KBM-7 (cell line): ENCODE measurements at places on chromosomes 16 and 17.

GRCh38 chr17:82598256-82599119 lies 49.8 kb downstream of the WDR45B start:
- DNase-seq, result no peak

DNA sequence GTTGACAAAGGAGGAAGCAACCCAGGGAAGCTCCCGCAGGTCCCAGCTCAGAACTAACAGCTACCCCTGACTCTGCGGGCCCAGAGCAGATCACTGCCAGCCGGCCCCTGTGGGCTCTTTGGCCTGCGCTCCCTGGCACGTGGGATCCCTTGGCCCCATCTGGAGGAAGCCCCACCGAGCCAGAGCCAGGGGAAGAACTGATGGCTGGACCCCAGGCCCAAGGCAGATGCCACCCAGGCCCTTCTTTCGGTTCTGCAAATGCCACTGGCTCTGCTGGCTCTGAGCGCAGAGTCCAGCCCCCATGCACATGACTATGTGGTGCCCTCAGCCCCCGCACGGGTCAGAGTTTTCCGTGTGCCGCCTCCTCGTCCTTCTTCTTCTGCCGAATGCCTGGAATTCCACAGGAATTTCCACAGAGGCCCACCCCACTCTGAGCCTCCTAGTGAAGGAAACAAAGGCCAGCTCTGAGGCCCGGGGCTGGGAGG lies 35.8 kb upstream of the SNN start:
- DNase-seq, result no peak

- no peak for DNase-seq
Measured at GRCh38 chr17:49910094-49910857, 58.7 kb upstream of the DLX4 start.

DNA sequence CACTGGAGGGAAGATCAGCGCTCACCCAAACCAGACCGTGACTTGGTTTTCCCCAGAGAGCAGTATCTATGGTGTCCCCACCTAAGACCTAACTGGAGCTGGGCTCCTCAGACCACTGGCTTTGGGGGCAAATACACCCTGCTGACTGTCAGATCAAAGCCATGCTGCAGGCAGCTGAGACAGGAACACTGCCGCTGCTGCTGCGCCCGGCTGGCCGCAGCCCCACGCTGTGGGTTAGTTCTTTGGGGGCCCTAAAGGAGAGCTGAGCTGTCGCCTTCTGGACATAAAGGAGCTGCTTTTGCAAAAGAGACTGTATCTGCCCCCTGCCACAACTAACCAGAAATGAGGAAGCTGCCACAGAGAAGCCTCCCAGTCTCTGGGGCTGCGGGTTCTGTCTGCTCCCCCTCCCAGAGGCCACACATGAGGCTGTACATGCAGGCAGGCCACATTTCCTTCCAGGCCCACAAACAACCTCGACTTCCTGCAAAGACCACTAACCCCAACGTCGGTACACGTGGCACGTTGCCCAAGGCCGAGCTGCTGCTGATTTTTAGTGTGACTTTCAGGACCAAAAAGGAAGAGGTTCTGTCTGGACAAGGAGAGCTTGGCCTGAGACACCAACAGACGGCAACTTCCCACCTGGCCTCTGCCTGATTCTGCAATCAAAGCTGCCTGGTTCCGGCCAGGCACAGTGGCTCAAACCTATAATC lies 18.2 kb upstream of the ABR start:
- DNase-seq, result peak; percentile 100

DNA sequence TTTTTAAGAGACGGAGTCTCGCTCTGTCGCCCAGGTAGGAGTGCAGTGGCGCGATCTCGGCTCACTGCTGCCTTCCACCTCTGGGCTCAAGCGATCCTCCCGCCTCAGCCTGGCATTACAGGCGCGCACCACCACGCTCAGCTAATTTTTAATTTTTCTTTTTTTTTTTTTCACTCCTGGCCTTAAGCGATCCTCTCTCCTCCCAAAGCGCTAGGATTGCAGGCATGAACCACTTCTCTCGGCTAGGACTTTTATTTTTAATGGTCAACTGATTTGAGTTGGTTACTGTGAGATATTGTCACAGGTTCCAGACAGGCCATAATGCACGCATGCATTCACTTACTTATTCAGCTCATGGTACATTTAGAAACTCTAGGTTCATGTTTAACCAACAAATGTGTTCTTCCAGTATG lies 888 bp downstream of the PIGW start:
- no peak for DNase-seq

DNA sequence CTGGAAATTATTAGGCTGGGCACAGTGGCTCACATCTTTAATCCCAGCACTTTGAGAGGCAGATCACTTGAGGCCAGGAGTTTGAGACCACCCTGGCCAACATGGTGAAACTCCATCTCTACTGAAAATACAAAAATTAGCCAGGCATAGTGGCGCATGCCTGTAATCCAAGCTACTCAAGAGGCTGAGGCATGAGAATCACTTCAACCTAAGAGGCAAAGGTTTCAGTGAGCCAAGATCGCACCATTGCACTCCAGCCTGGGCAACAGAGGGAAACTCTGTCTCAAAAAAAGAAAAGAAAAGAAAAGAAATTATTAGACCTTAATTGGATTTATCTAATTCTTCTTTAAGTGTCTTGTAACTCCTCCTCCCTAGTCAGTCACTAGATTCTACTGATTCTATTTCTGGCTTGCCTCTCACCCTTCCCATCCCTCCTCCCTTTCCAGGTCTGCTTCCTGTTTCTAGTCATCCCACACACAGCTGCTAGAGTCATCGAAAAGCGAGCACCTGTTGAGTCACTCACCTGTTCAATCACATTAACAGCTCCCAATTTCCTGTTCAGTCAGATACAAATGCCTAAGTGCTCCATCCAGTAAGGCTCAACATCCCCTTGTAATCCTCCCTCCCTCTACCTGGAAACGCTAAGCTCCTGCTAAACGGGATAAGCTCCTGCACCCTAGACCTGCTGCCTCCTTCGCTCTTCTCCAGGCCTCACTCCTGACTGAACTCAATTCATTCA lies 34.6 kb downstream of the ERN1 start:
- no peak for DNase-seq

GRCh38 chr17:43830510-43831140 lies 2.3 kb downstream of the MPP3 start:
- no peak for DNase-seq

DNA sequence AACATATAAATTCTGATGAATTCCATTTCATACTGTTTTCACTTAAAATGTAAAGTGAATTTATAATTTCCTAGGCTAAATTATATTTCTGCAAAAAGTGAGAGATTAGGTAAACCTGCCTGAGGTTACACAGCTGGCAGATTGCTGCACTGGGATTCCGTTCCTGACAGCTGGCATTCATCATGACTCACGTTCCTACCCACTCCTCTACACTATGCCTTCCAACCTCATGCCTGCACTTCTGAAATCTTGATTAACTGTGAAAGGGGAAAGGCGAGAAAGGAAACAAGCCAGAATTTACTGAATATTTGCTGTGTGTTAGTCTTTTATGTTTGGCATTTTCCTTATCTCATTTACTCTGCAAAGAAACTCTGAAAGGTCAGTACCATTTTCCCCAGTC lies 73.3 kb upstream of the MON1B start:
- DNase-seq, result no peak

DNA sequence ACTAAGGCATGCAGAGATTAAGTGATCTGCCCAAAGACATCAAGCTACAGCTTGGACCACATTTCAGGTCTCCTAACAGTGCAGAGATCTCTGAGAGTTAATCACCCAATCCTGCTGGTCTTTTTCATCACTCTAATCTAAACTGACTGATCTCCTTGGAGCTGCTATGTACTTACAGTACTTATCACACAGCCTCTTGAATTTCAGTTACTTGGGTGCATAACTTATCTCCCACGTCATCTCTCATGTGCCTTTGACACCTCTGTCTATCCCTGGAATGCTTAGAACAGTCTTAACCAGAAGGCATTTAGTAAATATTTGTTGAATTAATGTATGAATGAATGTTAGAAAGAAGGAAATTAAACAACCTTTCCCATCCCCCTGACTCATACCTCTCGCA lies 139.0 kb downstream of the SNX11 start:
- no peak for DNase-seq
